ENCODE measurements at places on chromosomes 4 and X.
A peak's percentile ranks its signal among the peaks of the same experiment; 100 is the strongest.

DNA sequence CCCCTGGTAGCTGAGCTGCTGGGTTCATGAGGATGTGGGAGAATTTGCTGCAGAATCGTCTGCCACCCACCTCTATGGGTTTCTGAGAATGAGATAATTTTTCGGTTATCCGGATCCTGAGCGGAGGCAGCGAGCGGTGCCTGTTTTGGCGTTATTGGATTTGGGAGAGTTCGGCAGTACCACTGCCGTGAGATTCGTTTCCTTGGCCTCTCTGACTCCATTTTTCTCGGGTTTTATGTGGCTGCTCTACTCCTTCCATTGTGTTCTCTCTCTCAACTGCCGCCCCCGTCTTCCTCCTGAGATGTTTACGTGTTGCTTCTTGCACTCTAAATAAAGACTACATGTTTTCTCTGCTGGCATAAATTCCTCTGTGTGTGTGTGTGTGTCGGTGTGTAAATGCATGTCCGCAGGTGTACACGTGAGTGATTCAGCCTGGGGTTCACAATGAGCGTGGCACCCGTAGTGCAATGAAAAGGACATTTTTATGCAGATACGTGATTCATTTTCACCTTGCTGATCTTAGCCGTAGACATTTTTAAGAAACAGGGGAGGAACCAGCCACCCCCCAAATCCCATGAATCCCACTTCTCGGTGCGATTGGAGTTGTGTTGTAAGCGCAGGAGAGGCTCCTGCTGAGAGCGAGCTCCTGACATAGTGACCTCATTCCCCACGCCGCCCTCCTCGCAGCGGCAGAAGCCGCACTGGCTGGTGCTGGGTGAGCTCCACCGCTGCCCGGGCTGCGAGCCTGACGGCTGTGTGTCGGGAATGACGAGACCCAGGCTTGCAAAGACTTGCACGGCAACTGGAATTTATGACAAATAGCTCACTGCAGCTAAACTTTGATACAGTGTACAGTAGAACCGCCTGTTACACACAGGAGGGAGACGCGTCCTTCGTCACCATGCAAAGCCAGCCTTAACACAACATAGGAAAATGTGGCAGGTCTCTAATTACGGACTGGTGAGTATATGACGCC lies 82.2 kb downstream of the STOX2 start:
- DNase-seq: peak; percentile 3

GRCh38 chr4:17322514-17322913 lies 189.4 kb downstream of the QDPR start:
- no peak for DNase-seq

GRCh38 chrX:47177079-47177478 lies 16.6 kb upstream of the UBA1 start:
- DNase-seq: no peak

DNA sequence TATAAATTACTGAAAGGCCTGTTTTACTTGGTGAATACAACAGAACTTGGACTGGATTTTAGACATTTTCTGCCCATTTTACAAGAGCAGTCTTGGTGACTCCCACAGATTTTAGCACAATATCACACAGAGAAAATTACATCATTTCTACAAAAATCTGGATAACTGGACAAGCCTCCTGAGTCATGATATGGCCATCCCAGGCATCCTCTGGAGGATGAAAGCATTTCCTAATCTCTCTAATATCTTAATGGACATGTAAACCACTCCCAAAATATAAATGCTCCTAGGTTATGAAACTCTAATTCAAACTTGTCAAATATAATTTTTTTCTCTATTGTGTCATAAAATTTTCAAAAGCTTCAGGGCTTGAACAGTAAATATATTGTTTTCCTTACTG lies 1170.8 kb upstream of the PCDH7 start:
- DNase-seq: no peak

DNA sequence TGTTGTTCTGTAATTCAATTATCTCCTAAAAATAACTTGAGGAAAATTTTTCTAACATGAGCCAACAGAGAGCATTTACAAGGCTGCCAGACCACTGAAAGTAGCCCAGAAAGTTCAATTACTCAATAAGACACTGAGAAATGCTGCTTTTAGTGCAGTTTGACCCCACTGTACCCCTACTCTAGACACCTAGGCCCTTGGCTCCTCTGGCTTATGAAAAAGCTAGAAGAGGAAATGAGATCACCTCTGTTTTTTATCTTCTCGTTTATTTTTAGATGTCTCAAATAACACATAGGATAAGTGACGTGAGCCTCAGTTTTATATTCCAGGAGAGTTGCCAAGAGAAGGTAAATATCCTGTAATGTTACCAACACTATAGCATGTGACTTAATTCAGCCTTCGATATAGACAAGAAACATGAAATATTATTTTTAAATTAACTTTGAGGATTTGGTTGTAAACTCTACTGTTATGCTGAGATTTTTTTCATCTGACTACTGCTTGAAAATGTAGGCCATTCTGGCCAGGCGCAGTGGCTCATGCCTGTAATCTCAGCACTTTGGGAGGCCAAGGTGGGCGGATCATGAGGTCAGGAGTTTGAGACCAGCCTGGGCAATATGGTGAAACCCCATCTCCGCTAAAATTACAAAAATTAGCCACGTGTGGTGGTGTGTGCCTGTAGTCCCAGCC lies 24.4 kb downstream of the TNIP3 start:
- no peak for DNase-seq

GRCh38 chr4:46550471-46550870 lies 160.5 kb upstream of the GABRA2 start:
- DNase-seq: no peak

- DNase-seq: no peak
These were observed 105.2 kb upstream of the MAB21L2 start for GRCh38 chr4:150476776-150477175.

- DNase-seq: no peak
These were observed 50.0 kb upstream of the TBC1D9 start for GRCh38 chr4:140806163-140806562.

DNA sequence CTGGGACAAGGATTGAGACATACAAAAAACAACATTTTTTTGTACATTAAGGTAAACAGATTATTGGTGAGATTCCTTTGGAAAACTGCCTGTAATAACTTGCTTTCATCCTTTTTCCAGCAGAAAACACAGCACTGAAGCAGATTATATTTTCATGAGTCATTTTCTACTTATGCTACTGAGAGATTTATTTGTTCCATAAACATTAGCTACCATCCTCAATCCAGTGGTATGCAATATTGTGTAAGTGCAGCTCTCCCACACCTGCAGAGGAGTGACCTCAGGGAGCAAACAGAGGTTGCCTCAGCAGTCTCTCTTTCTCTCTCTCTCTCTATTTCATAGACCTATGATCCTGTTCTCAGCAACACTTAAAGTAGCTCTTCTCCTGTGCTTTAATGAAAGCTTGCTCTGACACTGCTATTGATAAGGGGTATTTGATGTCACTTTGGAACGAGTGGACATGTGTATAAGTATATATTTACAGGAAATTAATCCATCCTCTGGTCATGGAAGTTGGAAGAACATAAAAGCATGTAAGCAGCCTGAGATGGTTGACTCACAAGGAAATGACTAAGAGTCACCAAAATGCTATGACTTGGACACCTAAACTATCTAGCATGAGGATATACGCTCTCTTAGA lies 163.7 kb upstream of the SPANXC start:
- DNase-seq: no peak

DNA sequence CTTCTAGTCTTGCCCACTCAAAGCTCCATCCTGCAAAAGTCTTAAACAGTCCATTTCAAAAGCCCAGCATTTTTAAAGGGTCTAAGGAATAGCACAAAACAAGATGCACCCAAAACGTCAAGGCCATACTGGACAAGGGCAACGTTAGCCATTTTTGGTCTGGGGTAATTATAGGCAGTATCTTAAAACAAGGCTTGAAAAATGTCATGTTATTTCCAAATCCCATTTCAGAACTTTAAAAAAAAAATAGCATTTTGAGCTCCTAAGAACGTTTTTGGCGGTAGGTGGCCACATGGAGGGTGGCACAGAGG lies 584 bp upstream of the TMEM165 start:
- DNase-seq: no peak

DNA sequence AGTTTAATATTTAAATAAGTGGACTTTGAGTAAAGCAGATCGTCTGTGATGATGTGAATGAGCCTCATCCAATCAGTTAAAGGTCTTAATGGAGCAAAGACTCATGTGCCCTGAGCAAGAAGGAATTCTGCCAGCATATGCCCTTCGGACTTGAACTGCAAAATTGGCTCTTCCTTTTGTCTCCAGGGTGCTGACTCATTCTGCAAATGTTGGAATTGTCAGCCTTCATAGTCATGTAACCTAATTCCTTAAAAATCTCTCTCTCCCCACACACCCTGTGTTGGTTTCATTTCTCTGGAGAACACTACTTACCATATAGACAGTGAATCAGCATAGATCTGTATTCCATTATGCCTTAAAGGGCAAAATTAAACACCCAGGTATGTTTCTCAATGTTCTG lies 609.8 kb upstream of the GALNTL6 start:
- no peak for DNase-seq

DNA sequence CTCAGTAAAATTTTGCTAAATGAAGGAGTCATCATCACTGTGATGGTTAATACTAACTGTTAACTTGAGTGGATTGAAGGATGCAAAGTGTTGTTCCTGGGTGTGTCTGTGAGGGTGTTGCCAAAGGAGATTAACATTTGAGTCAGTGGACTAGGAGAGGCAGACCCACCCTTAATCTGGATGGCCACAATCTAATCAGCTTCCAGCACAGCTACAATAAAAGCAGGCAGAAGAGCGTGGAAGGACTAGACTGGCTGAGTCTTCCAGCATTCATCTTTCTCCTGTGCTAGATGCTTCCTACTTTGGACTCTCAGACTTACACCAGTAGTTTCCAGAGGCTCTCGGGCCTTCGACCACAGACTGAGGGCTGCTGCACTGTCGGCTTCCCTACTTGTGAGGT lies 21.3 kb upstream of the WDR44 start:
- DNase-seq: no peak

GRCh38 chrX:152936306-152936705 lies 38.4 kb downstream of the ZNF185 start:
- no peak for DNase-seq

DNA sequence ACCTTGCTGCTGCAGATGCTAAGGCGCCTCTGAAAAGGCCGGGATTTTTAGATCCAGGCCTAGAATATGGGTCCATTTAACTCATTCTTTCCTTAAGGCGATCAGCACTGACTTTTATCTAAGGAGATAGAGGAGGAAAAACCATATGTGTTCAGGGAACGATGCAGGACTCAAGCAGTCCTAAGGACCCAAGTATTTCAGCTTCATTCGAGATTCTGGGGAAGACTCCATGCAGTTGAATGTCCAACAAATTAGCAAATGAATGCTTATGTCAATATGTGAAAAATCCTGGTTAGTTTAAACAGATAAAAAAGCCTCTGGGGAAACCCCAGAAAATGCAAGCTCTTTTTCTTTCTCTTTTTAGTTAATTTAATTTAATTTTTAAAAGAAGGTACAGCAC lies 36.0 kb downstream of the HELT start:
- DNase-seq: no peak

DNA sequence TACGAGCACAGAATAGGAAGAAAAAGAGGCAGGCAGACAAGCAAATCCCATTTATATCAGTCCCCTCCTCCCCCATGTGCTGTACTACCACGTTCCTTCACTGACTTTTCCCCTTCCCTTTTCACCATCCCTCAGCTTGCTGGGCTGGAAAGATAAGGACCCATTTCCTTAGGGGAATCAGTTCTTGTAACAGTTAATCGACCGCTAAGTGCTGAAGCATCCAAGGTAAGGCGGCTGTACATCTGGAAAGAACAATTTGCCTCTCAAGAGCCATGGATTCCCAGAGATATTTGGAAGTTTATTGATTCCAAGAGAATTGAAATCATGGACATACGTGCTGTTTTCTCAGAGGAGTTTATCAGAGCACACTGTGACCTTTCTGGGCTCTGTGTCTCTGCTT lies 1688.0 kb downstream of the STIM2 start:
- DNase-seq: no peak

DNA sequence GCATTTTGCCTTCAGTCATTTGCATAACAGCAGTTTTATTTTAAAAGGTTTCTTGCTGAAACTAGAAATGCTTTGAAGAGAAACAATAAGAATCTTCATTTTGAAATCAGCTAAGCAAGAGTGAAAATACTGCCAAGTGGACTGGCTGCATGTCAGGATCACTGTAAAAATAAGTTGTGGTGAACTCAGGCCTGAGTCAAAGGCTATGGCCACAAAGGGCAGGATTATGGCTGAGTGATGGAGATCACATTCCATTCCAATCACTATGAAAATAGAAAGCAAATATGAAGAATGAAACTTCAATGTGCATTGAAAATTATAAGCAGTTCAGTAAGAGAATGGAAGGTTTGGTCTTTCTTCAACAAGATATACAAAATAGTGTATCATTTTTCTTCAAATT lies 224.5 kb downstream of the PCDH18 start:
- no peak for DNase-seq

- DNase-seq: no peak
These were observed 15.2 kb downstream of the PDLIM5 start for GRCh38 chr4:94466923-94467322.

DNA sequence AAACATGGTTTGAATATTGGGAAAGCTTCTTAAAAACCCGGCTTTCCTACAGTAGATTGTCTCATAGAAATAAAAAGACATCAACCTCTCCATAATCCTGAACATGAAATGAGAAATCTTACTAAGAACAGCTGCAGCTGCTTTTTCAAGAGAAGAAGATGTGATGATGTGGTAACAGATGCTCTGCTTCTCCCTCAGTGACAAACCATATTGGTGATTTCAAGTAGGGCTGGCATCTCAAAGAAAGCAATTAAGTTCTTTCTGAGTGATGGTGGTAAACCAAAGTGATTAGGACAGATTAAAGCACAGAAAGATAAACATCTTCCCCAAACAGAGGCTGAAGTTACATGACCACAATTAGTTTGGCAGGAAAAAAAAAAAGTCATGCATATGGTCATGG lies 1477.7 kb downstream of the RAPGEF2 start:
- DNase-seq: no peak

GRCh38 chr4:125760956-125761355 lies 446.2 kb downstream of the FAT4 start:
- no peak for DNase-seq

GRCh38 chrX:69016293-69016941 lies 148.8 kb downstream of the PJA1 start:
- DNase-seq: no peak

DNA sequence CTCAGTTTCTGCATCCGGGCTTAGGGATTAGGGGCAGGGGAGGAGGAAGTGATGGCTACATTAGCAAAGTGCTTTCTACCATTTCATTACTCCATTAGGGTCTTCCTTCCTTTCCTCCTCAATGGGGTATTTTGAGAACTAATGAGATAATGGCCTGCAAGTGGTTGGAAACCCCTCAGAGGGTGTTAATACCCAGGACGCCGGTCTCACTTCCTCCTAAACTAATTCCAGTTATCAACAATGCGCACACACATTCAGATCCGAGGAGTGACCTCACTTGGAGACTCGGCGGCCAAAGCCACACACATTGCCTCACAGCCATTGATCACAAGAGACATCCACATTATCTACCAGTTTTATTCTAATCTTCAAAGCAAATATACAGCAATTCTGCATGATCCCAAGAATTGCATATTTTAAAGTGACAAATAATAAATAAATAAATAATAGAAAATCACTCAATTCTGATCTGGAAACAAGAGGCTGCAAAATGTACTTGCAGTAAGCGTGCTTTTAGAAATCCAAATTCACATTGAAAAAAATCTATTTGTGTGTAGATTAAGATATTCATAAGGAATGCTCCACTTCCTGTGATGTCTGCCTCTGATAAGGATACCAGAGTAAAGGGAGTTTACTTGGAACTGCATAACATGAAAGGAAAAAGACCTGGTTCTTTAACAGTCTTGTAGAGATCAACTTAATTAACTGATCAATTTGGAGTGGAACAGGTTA lies 329.1 kb downstream of the FBXW7 start:
- no peak for DNase-seq

Data from NCI-H526 treated with DMSO at 0.1 percent for 48 hours (cell line).